Substantia nigra (tissue), 51 donors: ENCODE measurements at places on chromosomes 6 and 20.

DNA sequence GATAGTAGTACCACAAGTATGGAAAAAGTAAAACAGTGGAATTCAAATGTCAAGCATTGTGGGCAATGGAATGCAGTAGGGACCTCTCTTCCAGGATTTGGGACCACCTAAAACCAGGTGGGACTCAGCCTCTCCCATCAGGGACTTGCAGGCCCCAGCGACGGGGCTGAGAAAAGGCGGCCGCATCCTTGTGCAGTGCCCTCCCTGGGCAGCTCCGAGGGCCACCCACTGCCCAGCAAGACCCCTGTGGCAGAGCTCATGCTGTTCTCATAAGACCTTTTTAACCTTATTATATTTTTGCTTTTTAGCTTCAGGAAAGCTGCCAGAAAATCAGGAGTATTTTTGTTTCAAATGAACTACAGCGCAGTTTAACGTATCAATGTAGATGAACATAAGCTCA, 142.6 kb upstream of the RPS6KA2 start:
- no peak for DNase-seq

GRCh38 chr20:38747495-38748096, 664 bp upstream of the ACTR5 start:
- DNase-seq, result no peak

DNA sequence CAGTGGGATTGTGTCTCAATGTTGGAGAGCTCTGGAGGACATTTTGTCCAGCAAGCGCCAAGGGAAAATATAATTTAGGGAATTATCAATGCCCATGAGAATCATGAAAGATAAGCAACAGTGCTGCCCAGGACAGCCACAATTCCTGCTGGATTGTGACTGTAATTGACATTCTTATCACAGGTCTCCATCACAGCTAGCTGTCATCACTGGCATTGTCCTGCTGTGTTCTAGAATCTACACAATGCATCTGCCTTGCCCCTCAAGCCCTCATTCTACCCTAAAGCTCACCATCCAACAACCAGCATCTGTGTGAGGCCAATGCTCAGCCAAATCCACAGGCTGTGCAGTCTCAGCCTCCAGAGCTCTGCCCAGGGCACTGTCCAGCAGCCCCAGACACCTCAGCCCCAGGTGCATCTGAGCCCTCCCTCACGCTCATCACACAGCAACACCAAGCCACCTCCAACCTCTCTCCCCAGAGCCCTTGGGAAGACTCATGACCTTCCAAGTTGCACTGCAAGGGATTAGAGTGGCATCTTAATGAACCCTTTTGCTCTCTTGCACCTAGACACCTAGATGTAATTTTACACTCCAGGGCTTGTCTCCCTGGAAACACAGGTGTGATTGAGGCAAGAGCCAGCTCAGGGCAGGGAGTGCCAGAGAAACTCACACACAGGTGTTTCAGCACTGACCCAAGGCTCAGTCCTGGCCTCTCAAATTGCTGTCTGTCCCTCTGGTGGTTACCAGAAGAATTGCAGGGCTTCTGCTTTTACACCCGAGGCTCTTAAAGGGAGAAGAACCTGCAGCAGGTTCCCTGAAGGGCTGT, 85.2 kb upstream of the PHACTR3 start:
- DNase-seq, result peak; percentile 4

DNA sequence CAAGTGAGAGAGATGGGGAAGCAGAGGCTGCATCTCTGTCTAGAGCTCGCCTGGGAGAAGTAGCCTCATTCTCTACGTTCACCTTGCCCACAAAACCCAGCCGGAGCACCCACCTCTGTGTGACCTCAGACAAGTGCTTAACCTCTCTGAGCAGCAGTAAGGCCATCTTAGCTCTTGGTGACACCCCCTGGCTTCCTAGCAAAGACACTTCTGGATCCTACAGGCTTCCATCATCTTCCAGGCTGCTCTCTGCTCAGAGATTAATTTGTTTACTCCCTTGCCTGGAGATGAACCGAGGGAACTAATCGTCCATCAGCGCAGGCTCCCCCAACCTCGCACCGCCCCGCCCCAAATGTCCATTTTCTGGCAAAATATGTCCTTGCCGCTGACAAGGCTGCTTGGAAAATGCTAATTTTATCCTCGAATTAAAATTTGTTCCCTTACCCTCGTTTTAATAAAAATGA, 24.0 kb upstream of the CTNNBL1 start:
- no peak for DNase-seq

- no peak for DNase-seq
Observed at GRCh38 chr20:61253640-61254511, 1.8 kb downstream of the CDH4 start.

DNA sequence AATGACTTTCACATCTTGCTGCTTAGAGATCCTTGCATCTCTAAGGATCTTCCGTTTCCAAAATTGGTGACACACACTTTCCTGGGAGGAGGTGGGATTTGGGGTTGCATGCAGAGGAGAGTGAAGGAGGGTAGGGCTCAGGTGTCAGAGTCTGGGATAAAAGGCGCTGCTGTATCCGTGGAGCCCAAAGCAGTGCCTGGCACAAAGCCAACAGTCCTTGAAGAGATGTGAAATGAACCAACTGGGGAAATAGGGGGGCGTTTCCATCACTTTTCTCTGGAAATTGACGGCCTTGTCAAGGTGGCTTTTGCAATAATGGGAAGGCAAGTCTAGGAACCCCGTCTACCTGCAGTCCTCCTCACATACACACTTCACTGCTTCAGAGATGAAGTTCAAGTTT, 59.5 kb upstream of the NELFCD start:
- no peak for DNase-seq

GRCh38 chr20:21064924-21065323, 41.2 kb downstream of the LINC00237 start:
- no peak for DNase-seq

GRCh38 chr6:101705866-101706265, 312.4 kb downstream of the GRIK2 start:
- DNase-seq, result no peak

DNA sequence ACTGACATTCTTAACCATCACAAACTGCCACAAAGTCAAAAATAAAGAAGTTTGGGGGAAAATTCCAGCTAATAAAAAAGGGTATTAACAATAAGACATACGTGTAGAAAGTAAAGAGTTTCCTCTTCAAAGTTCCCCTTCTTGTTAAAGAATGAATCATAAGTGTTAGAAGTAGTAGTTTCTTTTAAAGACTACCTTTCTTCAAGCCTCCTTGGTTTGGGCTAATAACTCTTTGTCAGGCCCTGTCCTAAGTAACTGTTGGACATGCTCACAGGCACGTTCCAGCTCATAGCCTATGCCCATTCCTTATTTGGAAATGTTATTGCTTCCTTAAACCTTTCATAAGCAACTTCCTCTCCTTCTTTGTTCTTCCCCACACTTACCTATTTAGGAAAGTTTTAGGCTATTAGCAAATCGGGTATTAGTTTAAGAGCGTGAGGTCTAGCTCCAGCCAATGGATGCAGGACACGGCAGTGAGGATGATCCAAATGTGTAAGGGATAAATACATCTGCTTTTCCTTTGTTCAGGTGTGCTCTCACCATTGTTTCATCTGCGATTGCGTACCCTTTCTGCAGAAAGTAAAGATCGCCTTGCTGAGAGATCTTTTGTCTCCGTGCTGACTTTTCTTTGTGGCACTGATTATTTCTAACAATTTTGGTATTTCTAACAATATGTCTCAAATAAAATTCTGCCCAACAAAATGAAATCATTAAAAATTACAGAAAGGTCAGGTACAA, 64.9 kb downstream of the CHD6 start:
- no peak for DNase-seq

GRCh38 chr20:39885975-39886649, 802.9 kb downstream of the MAFB start:
- DNase-seq, result no peak

DNA sequence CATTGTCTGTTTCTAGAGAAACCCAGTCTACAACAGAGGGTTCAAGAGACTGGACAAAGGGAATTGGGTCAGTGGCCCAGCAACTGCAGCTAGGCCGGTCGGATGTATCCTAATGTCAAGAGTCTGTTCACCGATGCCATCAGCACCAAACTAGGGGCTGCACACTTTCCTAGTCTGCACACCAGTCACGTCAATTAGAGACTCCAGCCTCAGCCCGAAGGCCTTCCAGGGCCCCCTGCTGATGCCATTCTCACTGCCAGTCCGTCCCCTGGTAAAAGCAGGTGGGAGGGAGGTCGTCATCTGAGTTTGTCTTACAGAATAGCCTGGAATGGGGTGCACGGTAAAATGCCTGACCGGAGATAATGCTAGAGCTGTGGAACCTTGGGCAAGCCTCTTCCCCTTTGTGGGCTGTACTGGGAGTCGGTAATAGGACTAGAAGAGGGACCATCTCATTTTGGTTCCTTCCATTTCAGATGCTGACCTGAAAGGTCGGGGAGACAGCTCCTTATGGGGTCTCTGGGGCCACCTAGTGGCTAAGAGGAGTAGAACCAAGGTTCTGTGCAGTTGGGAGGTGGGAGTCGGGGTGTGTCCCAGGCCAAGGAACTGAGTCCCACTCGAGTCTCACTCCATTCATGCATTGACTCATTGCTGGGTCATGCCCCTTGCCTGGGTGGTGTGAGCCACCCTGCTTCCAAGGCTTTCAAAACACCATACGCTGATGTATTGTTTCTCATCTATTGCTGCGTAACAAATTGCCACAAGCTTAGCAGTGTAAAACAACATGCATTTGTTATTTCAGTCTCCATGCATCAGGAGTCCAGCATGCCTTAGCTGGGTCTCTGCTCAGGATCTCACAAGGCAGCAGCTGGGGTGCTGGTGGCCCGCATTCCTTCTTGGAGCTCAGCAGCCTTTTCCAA, 5.1 kb downstream of the SOX12 start:
- DNase-seq, result peak; percentile 55
